ENCODE measurements at places on chromosomes 7 and 10.

DNA sequence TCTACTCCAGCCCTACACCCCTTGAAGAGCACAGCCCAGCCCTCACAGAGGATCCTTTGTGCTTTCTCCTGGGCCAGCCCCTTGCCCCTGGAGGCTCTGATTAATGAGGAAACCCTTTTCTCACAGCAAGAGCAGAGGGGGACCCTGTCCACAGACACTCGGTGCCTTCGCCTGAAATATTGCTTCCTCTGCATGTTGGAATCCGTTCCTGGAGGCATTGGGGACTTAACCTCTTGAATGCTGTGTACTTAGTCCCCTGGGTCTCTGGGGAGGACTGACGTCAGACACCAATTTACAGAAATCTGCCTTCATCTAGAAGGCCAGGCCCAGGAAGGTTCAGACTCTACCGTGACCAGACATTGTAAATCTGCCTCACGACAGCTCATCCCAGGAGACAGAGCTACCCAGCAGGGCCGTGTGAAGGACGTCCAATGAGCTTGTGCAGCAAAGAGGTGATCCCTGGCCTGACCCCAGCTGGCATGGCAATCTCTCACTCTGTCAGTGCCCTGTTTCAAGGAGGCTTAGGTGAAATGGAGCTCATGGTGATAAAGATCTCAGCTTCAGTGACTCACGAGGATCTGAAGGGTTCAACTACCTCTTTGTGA lies 8.1 kb upstream of the TMEM72 start:
- no peak for DNase-seq

- DNase-seq = no peak
These were observed 280.5 kb downstream of the MAD1L1 start for GRCh38 chr7:1952169-1952760.

DNA sequence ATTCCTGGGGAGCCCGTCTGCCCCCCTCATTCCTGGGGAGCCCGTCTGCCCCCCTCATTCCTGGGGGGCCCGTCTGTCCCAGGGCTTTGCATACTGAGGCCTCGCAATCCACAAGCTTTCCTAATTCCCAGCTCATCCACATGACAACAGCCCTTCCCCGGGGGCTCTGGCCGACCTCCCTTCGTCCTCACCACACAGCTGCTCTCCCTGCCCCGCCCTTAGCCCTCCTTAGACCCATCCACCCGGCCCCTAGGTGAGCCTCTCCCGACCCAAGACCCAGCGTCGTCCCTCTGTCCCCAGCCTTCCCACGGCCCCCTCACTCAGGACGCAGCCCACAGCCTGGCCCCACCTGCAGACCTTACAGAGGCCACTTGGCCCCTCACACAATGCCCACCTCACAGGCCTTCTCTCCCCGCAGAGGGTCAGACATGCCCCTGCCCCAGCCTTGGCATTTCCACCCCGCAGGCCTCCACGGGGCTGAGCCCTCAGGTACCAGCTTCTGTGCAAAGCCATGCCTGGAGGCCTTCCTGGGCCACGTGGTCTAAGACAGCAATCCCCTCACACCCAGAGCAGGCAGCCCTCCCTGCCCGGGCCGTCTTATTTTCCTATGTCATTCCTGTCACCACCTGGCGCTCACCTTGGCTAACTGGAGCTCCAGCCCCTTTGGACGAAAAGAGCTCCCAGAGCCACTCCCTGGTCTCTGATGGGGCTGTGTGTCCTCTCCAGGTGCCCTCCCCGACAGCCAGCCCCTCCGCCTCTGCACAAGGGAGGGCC lies 3.5 kb upstream of the FAM20C start:
- no peak for DNase-seq

DNA sequence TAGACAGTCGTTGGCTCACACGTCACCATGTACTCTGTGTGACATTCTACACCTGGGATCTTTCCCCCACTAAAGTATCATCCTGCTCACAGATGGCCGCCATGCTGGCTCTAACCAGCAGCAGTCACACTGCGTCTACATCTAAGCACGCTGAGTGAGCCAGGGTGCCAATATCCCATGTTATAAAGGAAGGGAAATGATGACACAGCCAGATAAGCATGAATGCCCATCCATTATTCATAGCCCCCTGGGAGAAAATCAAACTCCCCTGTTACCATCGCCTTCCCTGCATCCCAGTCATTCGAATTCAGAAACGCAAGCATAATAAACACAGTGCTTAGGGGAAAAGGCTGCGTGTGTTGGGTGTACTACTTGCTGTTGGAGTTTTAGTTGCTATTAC lies 698.2 kb upstream of the AUTS2 start:
- DNase-seq = no peak

GRCh38 chr10:132461103-132461682 lies 64.2 kb downstream of the PWWP2B start:
- no peak for DNase-seq

DNA sequence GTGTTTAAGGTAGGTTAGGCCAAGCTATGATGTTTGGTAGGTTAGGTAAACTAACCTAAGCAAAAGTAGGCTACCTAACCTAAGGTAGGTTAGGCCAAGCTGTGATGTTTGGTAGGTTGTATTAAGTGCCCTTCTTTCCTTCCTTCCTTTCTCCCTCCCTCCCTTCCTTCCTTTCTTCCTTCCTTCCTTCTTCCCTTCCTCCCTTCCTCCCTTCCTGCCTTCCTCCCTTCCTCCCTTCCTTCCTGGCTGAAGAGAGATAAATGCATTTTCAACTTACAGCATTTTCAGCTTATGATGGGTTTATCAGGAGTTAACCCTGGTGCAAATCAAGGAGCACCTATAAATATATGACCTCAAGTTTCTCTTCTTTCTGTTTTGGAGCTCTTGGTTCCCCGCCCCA lies 56.2 kb downstream of the SND1 start:
- DNase-seq = no peak

GRCh38 chr10:97365761-97366351 lies 31.3 kb upstream of the FRAT2 start:
- no peak for DNase-seq

- peak; percentile 52 for DNase-seq
These were observed 31.7 kb downstream of the GPR22 start for GRCh38 chr7:107501593-107501992.

DNA sequence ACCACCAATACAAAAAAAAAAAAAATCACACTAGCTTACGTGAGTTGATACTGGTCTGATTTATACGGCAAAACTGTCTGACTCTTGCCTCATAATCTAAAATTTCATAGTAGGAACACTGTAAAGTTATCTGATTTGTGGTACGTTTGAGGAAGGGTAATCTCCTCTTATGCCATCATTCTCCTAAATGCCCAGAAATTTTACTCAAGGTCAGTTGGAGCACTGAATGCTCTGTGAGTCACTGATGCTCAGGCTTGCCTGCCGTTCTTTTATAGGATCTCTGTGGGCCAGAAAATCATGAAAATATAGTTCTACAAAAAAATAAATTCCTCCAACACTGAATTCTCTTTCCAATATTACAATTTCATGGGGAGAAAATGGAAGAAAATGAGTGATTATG lies 135.7 kb downstream of the PDE1C start:
- no peak for DNase-seq

DNA sequence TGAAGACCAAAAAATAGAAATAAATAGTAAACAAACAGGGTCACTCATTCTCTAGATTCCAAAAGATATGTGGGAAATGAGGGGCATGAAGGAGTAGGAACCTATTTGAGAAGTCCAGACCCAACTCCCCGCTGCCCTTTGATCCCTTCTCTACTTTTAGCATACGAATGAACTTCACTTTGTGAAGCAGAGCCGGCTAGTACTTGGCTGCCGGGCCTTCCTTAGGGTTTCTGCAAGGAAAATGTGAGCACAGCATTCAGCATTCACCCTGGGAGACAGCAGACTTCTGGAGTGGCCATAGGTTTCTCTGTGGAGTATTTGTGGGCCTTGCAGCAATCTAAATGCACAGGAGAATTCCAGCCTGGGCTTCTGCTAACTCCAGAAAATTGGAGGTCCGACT lies 76.3 kb upstream of the PRKAR2B start:
- no peak for DNase-seq

GRCh38 chr7:116436305-116436826 lies 63.2 kb upstream of the CAV2 start:
- DNase-seq = no peak

Measured in HFFc6 (cell line).